SK-N-SH treated with all-trans-retinoic acid at 6 μM for 48 hours (cell line): ENCODE measurements at places on chromosomes 3 and 15.
A peak's percentile ranks its signal among the peaks of the same experiment; 100 is the strongest.

- no peak for ATAC-seq
These were observed 20.5 kb downstream of the SLC41A3 start for GRCh38 chr3:126063358-126063965.

GRCh38 chr3:132090921-132091320 is 56.1 kb upstream of the CPNE4 start:
- ATAC-seq = no peak

DNA sequence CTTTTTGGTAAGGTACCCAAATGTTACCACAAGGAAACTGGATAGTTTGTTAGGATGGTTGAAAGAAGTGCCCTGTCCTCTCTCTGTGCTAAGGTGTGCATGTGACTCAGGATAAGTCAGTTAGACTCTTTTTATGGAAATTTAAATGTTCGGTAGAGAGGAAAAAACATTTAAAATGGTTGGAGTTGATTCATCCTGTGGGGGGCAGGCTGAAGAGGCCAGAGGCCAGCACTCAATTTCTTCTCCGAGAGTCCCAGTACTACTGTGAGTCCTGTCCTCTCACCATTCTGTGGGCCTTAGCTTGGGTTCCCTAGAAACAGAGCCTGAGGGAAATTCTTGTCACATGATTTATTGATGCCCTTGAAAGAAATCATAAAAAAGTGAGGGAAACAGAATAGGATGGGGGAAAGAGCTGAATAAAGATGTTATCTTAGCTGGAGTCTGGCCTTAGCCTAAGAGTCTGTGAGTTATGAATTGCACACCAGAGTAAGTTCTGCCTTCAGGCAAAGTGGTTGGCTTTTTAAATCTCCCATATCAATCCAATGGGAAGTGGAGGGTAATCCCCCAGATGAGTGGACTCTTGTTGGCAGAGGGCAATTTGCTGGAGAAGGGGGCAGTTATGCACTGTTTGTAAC is 106.5 kb upstream of the GALNT15 start:
- ATAC-seq = peak; percentile 35

DNA sequence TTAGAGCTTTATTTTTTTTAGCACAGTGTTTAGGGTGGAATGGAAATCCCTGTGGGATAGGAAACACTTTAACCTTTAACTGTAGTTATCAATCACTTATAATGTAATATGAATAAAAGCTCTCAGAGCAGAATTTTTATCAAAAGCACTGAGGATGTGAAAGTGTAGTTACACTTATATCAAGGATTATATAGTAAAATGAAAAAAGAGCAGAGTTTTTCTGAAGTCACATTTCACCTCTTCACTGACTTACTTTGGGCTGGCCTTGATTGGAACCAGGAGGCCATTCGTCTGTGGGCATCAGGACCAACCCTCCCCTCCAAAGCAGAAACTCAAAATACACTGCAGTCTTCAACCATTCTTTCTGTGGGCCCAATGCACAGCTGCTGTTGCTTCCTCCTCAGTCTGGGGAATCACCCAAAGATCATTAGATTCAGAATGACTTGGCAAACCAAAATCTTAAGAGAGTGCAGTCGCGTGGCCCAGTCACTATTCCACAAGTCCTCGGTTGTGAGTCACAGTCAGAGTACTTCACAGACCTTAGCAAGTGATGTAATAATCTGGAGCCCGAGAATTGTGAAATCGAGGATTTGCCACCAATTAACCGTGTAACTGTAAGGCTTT is 132.6 kb upstream of the COL8A1 start:
- ATAC-seq = no peak

GRCh38 chr3:55144015-55144673 is 216.3 kb upstream of the LRTM1 start:
- ATAC-seq = peak; percentile 89

DNA sequence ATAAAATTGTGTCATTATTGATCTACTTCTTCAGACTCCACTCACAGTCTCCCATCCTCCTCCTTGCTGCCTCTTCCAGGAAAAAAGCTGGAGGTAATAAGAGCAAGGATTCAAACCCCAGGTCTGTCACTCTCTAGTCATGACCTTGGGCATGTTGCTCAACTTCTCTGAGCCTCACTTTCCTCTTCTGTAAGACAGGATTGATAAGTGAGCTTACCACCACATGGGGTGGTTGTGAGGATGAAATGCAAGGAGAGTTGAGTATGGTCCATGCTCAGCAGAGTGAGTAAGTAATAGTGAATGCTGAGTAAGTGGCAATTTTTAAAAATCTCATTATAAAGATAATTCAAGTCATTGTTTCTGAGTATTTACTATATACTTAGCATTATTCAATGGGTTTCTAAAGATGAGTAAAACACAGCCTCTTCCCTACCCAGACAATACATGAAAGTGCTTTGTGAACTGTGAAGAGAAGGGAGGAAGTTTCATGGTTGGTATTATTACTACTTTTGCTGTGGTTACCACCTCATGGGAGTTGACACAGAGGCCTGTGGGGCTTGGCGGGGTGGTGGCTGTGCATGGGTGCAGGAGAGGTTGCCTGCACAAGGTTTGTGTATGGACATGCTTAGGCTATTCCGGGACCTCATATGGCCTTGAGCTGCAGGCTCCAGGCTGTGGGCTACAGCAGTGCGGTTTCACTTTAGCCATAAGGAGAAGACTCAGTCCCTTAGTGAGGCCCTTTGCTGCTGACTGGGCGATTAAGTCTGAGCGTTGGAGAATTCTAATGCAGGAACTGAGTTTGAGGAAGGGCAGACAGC is 30.0 kb downstream of the SLC6A11 start:
- ATAC-seq = no peak

- no peak for ATAC-seq
These were observed 22.2 kb downstream of the XPC start for GRCh38 chr3:14156201-14156600.

DNA sequence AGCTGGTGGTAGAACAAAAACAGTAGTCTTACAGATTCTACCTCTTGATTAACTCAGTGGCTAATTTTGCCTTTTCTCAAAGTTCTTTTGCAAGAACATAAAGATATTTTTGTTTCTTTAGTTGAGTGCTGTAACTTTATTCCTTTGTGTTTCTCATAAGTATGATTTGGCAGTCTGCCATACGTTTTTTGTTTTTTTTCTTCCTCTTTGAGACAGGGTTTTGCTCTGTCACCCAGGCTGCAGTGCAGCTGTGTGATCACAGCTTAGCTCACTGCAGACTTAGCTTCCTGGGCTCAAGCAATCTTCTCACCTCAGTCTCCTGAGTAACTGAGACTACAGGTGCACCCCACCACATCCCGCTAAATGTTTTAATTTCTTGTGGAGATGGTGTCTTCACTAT is 22.4 kb downstream of the B3GNT5 start:
- peak; percentile 80 for ATAC-seq

DNA sequence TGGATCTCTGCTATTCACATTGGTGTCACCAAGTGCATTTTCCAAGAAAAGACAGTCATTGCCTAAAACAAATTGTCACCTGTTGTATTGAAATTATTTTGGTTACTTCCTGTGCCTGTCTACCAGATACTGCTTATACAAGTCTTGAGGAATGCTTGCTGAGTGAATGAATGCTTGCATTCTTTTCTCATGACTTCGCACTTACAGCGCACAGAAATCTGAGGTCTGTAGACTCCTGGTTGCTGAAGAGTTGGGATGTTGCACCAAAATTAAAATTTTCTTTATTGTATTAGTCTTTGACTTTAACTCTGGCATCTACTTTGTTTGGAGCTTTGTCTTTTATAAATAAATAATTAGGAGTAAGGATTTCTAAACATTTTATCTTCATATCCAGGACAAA is 28.4 kb downstream of the SH3GL3 start:
- ATAC-seq = no peak

DNA sequence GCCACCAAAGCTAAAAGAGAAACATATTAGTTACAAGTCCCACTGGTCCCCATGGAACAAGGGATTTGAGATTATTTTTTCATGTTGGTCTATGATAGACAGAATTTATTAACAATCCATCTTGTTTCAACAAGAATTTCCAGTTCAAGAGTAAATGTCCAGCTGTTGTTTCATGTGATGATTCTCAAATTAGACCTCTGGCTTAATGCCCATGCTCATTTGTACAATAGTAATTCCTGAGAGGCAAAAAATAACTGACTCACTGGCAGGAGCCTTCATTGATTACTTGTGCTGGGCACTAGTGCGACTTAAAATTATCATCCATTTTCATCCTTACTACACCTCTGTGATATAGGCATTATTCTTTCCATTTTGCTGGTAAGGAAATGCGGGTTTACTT is 171.3 kb downstream of the ITPR1 start:
- no peak for ATAC-seq

DNA sequence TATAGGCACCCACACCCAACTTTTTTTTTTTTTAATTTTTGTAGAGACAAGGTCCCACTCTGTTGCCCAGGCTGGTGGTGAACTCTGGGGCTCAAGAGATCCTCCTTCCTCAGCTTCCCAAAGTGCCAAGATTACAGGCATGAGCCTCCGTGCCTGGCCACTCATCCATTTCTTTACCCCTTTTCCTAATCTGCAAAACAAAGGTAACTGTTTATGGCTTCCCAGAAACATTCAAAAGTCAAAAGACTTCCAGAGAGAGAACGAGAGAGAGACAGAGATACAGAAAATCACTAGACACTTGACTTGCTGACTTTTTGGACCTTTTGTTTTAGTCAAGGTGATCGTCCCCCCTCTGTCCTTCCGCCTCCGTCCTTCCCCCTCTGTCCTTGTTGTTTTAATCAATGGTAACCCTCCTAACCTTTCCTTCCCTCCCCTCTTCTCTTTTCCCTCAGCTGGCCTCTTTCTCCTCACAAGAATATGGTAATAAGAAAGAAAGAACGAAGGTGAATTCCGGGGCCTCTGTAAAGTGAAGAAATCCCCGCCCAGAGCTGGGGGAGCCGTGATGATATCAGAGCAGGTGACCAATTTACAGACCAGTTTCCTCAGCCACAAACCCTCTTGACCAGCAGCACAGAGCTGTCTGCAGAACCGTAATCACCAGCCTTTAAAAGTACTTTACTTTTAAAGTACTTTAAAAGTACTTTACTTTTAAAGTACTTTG is 21.9 kb downstream of the KLHL6 start:
- ATAC-seq = no peak

GRCh38 chr3:194555175-194556062 is 68.6 kb upstream of the ATP13A3 start:
- ATAC-seq = peak; percentile 39

DNA sequence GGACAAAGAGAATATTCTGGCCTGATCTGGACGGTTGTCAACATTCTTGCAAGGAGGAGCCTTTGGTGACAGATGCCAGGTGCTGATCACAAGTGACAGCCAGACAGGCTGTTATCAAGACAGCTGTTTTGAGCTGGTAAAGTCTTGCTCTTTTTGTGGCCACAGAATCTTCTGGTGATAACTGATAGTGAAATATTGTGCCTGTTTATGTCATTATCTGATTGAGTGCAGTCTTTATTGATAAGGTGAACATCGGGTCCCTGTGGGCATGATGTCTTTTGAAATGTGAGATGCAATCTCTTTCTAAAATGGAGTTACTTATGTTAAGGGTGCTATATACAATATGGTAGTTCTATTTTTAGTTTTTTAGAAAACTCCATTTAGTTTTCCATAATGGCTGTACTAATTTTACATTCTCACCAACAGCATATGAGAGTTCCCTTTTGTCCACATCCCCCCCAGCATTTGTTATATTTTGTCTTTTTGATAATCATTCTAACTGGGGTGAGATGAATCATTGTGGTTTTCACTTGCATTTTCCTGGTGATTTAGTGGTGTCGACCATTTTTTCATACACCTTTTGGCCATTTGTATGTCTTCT is 10.7 kb downstream of the CEP63 start:
- no peak for ATAC-seq

GRCh38 chr3:125431912-125432790 is 57.0 kb upstream of the ZNF148 start:
- ATAC-seq = no peak
